Activated naive CD4-positive, alpha-beta T cell treated with anti-CD3 and anti-CD28 coated beads, Interleukin-2, amount 10 ng/mL, durations not matched to agents 7 days and 5 days (primary cell): ENCODE measurements at places on chromosomes 4 and X.

- peak; percentile 89 for DNase-seq
Measured at GRCh38 chrX:13092455-13092941, 48.1 kb upstream of the FAM9C start.

DNA sequence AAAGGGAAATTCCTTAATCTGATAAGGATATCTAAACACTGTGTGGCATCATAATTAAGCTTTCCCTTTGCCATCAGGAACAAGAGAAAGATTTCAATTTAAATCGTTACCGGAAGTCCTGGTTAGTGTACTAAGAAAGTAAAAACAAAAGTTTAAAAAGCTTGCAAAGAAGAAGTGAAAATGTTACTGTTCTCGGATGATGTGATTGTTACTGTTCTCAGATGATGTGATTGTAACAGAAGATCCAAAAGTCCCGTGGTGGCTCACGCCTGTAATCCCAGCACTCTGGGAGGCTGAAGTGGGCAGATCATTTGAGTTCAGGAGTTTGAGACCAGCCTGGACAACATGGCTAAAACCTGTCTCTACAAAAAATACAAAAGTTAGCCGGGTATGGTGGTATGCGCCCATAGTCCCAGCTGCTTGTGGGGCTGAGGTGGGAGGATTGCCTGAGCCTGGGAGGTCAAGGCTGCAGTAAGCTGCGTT is 62.5 kb downstream of the RGS12 start:
- no peak for DNase-seq

- no peak for DNase-seq
Measured at GRCh38 chr4:122814426-122814825, 12.2 kb upstream of the FGF2 start.

GRCh38 chr4:135114079-135114478 is 912.5 kb upstream of the PABPC4L start:
- no peak for DNase-seq

GRCh38 chr4:10066206-10066605 is 44.9 kb upstream of the SLC2A9 start:
- DNase-seq: no peak

- DNase-seq: no peak
Measured at GRCh38 chr4:170674176-170674575, 584.4 kb upstream of the AADAT start.

- no peak for DNase-seq
Measured at GRCh38 chrX:154441984-154442707, 1.8 kb upstream of the FAM50A start.

GRCh38 chr4:55921093-55921492 is 27.7 kb upstream of the CEP135 start:
- DNase-seq: no peak

GRCh38 chrX:13357925-13358324 is 38.1 kb upstream of the ATXN3L start:
- DNase-seq: no peak

DNA sequence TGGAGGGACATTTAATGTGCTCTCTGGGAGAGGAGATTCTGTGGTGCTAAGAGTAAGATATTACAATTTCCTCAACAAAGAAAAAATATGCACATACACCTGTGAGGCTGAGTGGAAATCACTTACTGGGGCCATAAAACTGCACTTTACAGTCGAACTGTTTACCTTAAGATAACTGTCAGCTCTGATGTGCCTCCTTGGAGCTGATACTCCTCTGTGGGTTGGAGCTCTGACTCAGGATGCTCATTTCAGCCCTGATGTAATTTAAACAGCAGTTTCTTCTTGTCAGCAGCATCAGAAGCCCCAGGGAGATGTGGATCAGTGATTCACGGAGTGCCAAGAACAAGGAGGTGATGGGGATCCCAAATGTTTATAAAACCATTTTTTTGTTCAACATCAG is 241.9 kb upstream of the SFRP2 start:
- no peak for DNase-seq

GRCh38 chrX:96591421-96591820 is 93.2 kb upstream of the DIAPH2 start:
- no peak for DNase-seq

DNA sequence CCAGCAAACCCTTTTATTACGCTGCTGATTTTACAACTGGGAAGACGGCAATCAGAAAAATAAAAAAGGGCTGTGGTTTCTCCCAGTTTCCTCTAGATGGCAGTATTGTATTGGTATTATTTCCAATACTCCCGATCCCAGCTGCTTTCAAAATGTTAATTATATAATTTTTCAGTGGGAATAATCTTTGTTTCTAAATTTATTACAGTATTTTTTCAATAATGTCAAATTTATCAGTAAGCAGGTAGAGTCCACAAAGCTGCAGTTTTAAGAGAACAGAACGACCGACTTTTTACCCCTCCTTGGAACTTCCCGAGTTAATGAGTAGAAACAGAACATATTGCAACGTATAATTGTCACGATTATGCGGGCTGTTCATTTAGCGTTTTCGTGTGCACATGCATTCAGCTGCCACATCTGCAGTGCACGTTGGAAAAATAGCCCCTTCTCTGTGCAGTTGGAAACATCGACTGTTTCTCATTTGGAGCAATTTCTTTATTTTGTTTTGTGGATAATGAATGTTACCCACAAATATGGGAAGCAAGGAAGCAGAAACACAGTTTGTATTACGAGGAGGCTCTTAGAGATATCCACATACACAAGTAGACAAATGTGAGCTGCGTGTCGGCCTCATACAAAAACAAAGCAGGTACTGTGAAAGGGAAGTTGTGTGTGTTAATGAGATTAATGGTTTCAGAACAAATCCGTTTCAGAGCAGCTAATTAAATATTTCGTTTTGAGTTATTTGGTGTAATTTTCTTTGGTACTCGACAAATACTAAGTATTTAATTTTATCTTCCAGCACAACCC is 188.0 kb downstream of the STIM2 start:
- DNase-seq: no peak

- DNase-seq: no peak
Measured at GRCh38 chr4:112706840-112707207, 69.9 kb downstream of the LARP7 start.

DNA sequence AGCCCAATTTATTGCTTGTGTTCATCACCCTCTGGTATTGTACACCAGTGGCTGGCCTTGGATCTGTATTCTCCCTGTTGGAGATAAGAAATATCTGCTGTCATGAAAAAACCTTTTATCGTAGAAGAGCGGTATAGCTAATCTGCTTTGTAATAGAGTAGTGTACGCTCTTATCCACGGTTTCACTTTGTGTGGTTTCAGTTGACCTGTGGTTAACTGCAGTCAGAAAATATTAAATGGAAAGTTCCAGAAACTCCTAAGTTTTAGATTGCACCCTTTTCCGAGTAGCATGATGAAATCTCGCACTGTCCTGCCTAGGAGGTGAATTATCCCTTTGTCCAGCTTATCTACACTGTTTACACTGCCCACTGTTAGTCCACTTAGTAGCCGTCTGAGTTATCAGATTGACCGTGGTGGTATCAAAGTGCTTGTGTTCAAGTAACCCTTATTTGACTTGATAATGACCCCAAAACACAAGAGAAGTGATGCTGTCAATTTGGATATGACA is 42.4 kb downstream of the KDM6A start:
- DNase-seq: no peak

DNA sequence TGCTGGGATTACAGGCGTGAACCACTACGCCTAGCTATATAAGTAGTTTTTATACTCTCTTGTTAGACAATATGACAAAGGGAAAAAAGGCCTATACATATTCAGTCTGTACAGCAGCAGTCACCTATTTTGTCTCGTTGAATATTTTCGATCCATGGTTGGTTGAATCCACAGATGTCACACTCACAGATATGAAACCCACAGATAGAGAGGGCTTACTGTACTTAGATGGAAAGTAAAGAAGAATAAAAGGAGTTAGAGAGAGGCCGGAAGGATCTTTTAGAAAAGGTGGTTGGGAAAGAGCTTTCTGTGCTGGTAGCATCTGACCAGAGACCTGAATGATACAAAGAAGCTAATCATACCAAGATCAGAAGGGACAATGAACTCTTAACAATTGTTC is 38.3 kb upstream of the SPINK2 start:
- DNase-seq: no peak

GRCh38 chr4:1542516-1543320 is 136.5 kb upstream of the NKX1-1 start:
- no peak for DNase-seq

GRCh38 chr4:36173905-36174304 is 70.4 kb downstream of the ARAP2 start:
- DNase-seq: no peak

DNA sequence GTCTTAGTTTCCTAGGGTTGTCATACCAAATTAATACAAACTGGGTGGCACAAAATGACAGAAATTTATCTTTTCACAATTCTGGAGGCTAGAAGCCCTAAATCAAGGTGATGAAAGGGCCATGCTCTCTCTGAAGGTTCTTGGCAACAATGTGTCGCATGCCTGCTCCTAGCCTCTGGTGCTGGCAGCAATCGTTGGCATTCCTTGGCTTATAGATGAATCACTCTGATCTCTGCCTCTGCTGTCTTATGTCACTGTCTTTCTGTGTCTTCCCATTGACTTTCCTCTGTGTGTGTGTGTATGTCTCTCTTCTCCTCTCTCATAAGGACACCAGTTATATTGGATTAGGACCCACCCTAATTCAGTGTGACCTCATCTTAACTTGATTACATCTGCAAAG is 15.9 kb upstream of the INTU start:
- DNase-seq: no peak

DNA sequence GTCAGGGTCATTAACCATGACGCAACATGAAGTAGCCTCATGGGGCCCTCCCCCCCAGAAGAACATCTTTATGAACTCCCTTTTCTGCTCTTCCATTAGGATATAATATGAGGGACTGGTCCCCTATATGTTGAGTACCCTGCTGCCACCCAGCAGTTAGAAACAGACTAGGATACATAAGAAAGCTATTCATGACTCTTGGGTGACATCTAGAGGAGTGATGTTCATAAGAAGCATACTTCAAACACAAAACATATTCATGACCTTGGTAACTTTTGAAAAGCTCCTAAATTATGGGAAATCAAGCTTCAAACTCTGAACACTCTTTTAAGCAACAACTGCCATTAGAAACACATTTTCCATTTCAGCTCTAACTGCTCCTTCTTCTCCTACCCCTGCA is 155.2 kb upstream of the SPIN4 start:
- DNase-seq: no peak

DNA sequence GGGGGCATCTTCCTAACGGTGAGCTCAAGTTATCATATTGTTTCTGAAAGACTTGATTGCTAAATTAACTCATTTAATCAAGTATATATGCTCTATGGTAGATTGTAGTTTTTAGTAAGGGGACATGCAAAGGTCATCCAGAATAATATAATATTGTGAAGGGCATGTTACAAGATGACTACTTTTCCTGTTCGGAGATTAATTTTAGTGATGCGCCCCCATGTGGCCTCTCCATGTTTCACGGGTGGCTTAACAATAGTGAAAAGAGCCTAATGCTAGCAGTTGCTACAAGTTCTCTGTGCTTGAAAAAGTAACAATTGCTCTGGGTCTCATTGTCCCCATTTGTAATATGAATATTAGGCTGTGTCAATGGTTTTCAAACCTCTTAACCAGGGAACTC is 12.2 kb downstream of the SMPX start:
- DNase-seq: peak; percentile 60

DNA sequence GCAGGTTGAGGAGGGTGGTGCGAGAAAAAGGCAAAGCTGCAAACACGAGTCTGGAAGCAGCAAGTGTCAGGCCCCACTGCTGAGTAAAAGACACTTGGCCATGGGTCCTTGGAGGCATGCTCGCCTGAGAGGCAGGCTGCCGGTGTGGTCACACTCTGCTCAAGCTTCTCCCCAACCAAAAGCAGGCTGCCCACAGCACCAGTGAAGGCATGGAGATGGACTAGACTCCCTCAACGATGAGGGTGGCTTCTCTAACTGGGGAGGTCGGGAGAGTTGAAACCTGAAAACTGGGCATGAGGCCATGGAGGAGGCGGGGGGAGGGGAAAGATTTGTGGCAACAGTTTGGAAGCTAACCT is 86.5 kb downstream of the ATG4A start:
- no peak for DNase-seq
